ENCODE measurements at places on chromosomes 4 and X. TPM values are rescaled to one million over a fixed set of nuclear protein-coding genes. Genes with fewer than 3 reads are reported as not detected.

The SYNPO2 gene
- total RNA-seq, result 0.26 TPM

The GPRIN3 gene
- total RNA-seq, result 37.1 TPM

GRCh38 chrX:24260842-24261550 lies 52.9 kb downstream of the SUPT20HL2 start:
- peaks cover 31% of the 10 kb centered on the region for H3K4me1 ChIP-seq
- peak overlapping the region; percentile 78 for H3K27ac ChIP-seq
- no peaks in the 10 kb centered on the region for H3K36me3 ChIP-seq

DNA sequence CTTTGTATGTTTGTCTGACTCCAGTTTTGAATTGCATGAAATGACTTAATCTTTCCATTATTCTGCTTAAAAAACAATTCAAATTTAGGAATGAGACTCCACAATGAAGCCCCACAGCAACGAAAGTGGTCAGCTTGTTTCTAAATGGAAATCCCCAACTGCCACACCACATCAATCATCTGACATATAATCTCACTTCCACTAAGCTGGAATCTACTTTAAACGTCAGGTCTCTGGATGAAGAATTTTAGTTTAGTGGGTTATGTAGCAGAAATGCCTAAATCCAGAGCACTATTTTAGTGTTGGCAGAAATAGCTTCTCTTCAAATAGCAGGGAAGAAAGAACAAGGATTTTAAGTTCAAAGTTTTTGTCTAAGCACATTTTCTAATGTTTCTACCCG lies 1.7 kb upstream of the BMP2K start:
- peaks cover 42% of the 10 kb centered on the region for H3K4me1 ChIP-seq
- no peaks in the 10 kb centered on the region for H3K27me3 ChIP-seq
- H3K27ac ChIP-seq, result peak overlapping the region; percentile 96
- no peak for DNase-seq

- H3K4me1 ChIP-seq, result peaks cover 6% of the 10 kb centered on the region
- H3K36me3 ChIP-seq, result peaks cover 3% of the 10 kb centered on the region
- peaks cover 7% of the 10 kb centered on the region for H3K27me3 ChIP-seq
- H3K27ac ChIP-seq, result no peak overlapping the region
These were observed 32.2 kb upstream of the STX18 start for GRCh38 chr4:4574052-4574451.

DNA sequence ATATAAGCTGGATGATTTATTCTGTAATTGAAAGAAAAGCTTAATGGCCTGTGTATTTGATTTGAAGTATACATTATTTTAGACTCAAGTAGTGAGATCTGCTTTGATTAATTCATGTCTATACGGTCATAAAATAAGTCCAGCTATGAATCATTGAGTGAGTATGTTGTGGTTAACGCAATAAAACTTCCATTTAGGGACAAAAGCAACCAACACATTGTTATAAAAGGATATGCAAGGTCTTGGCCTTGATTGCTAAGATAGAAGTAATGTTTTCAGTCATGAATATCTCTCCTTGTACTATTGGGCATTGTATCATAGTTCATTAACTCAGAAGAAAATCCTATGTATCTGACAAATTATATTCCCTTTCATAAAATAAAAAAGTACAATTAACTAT lies 162.1 kb downstream of the EPHA5 start:
- no peaks in the 10 kb centered on the region for H3K4me1 ChIP-seq
- no peaks in the 10 kb centered on the region for H3K36me3 ChIP-seq
- no peaks in the 10 kb centered on the region for H3K27me3 ChIP-seq
- H3K4me3 ChIP-seq, result no peak overlapping the region
- H3K27ac ChIP-seq, result no peak overlapping the region

- H3K4me1 ChIP-seq, result no peaks in the 10 kb centered on the region
- no peak for DNase-seq
- no peak overlapping the region for H3K4me3 ChIP-seq
- H3K36me3 ChIP-seq, result peaks cover 26% of the 10 kb centered on the region
- no peak overlapping the region for H3K27ac ChIP-seq
- H3K27me3 ChIP-seq, result no peaks in the 10 kb centered on the region
These were observed 149.3 kb downstream of the ARAP2 start for GRCh38 chr4:36094995-36095394.

GRCh38 chr4:11138964-11139363 lies 289.7 kb downstream of the HS3ST1 start:
- no peak overlapping the region for H3K27ac ChIP-seq
- peaks cover 4% of the 10 kb centered on the region for H3K27me3 ChIP-seq
- no peaks in the 10 kb centered on the region for H3K36me3 ChIP-seq
- H3K4me3 ChIP-seq, result no peak overlapping the region
- no peaks in the 10 kb centered on the region for H3K4me1 ChIP-seq
- DNase-seq, result no peak

GRCh38 chr4:149223659-149224058 lies 592.0 kb downstream of the IQCM start:
- DNase-seq, result no peak
- no peak overlapping the region for H3K4me3 ChIP-seq
- no peaks in the 10 kb centered on the region for H3K27me3 ChIP-seq
- no peaks in the 10 kb centered on the region for H3K4me1 ChIP-seq

GRCh38 chr4:17058536-17058915 lies 160.1 kb upstream of the LDB2 start:
- no peaks in the 10 kb centered on the region for H3K4me1 ChIP-seq
- H3K27me3 ChIP-seq, result no peaks in the 10 kb centered on the region
- no peaks in the 10 kb centered on the region for H3K36me3 ChIP-seq

GRCh38 chrX:150361070-150361776 lies 1.9 kb upstream of the MAMLD1 start:
- peaks cover 9% of the 10 kb centered on the region for H3K27me3 ChIP-seq
- peak overlapping the region; percentile 93 for H3K4me3 ChIP-seq
- H3K27ac ChIP-seq, result peak overlapping the region; percentile 81
- peaks cover 27% of the 10 kb centered on the region for H3K4me1 ChIP-seq
- H3K36me3 ChIP-seq, result no peaks in the 10 kb centered on the region

Data from activated T-helper 1 cell treated with anti-CD3 and anti-CD28 coated beads, Interleukin-12 subunit alpha, Interleukin-12 subunit beta, Interleukin-2, Interleukin-4 antibody, amounts not matched to agents 30 ng/mL and 10 ng/mL and 1 ng/mL, durations not matched to agents 14 hours and 24 hours and 36 hours (primary cell).